AG10803 (cell line): ENCODE measurements at places on chromosomes 7 and 10.

GRCh38 chr7:151038951-151039849, 9.1 kb upstream of the ASIC3 start:
- peak; percentile 79 for DNase-seq

GRCh38 chr7:155190688-155191087, 107.0 kb upstream of the INSIG1 start:
- DNase-seq, result no peak

- DNase-seq, result no peak
These were observed 1.8 kb downstream of the TUBAL3 start for GRCh38 chr10:5402798-5403197.

GRCh38 chr10:57921140-57921539, 346.6 kb downstream of the IPMK start:
- DNase-seq, result no peak

- no peak for DNase-seq
These were observed 34.1 kb upstream of the SFRP5 start for GRCh38 chr10:97805949-97806348.

DNA sequence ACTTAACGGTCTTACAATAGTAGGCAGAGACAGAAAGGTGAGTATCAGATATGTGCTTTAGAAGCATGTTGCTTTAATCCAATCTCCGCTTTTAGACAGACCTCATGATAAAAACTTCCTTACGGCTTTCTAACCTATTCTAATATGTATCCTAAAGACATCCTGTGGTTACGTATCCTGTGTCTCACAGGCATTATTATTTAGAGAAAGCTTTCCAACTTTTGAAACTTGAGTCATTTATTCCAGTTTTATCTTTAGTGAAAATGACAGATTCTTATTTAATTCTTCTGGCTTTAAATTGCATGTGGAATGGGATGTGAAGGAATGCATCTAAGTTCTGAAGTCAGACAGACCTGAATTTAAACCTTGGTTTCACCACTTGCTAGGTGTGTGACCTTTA, 118.9 kb downstream of the OTUD1 start:
- no peak for DNase-seq

DNA sequence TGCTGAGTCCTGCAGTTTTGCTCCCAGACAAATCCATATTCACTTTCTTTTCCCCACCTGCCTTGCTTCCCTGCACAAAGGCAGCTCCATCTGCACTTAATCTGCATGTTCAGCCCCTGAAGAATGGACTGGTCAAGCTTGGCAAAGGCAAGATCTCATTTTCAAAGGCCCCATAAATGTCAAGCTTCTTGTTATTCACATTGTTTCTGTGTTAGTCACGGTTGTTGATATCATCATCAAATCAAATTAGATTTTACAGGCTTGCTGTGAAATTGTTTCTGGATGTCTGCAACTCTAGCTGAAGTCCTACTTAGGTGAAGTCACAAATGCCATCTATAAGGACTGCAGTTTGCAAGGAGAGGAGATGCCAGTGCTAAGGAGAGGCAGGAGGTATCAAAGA, 91.0 kb downstream of the GPAM start:
- peak; percentile 5 for DNase-seq
